ENCODE measurements at places on chromosomes 16 and 17. TPM values are rescaled to one million over a fixed set of nuclear protein-coding genes. Genes with fewer than 3 reads are reported as not detected.

The TRPV2 gene
- 0.83 TPM for total RNA-seq

The HOXB8 gene
- total RNA-seq, result 6.0 TPM

The KRTAP2-1 gene
- not detected for total RNA-seq

The NTN1 gene
- total RNA-seq, result 0.57 TPM

The PRR11 gene
- 55.7 TPM for total RNA-seq

The WNK4 gene
- total RNA-seq, result 0.91 TPM

The IRX5 gene
- total RNA-seq, result 1.9 TPM

The GNG13 gene
- not detected for total RNA-seq

The FA2H gene
- 35.0 TPM for total RNA-seq

The CPHXL2 gene
- total RNA-seq, result not detected

The C17orf78 gene
- not detected for total RNA-seq

The MYO15B gene
- total RNA-seq, result 53.5 TPM

The ZNF830 gene
- total RNA-seq, result 15.0 TPM

The KIF2B gene
- not detected for total RNA-seq

The KCNH4 gene
- total RNA-seq, result 0.36 TPM

The MYH2 gene
- not detected for total RNA-seq

The TMEM204 gene
- 0.09 TPM for total RNA-seq

The KRT12 gene
- not detected for total RNA-seq

The KIF18B gene
- total RNA-seq, result 36.8 TPM

The LPO gene
- total RNA-seq, result 0.07 TPM

The SCIMP gene
- not detected for total RNA-seq

The RAB11FIP4 gene
- 1.2 TPM for total RNA-seq

The FOXN1 gene
- 0.03 TPM for total RNA-seq

The MPV17L gene
- total RNA-seq, result 5.2 TPM

The UNK gene
- 31.3 TPM for total RNA-seq

The WRAP53 gene
- total RNA-seq, result 40.4 TPM

The STRADA gene
- 25.5 TPM for total RNA-seq

The CHD9NB gene
- total RNA-seq, result 1.1 TPM

The LRRC75A gene
- total RNA-seq, result 1.1 TPM
